Large intestine (tissue), 12 donors: ENCODE measurements at places on chromosomes 6 and 20. TPM values are rescaled to one million over a fixed set of nuclear protein-coding genes. Genes with fewer than 3 reads are reported as not detected.

Gene ZNFX1
- polyA plus RNA-seq = 16.4 TPM

- H3K4me3 ChIP-seq = no peak overlapping the region
- H3K36me3 ChIP-seq = no peaks in the 10 kb centered on the region
- no peaks in the 10 kb centered on the region for H3K27me3 ChIP-seq
- H3K27ac ChIP-seq = no peak overlapping the region
Observed at GRCh38 chr6:156350337-156350736, 426.8 kb upstream of the ARID1B start.

GRCh38 chr6:152984513-152984872, 1.7 kb upstream of the FBXO5 start:
- DNase-seq = no peak
- H3K4me1 ChIP-seq = peaks cover 5% of the 10 kb centered on the region
- H3K4me3 ChIP-seq = peak overlapping the region; percentile 65
- H3K36me3 ChIP-seq = no peaks in the 10 kb centered on the region

DNA sequence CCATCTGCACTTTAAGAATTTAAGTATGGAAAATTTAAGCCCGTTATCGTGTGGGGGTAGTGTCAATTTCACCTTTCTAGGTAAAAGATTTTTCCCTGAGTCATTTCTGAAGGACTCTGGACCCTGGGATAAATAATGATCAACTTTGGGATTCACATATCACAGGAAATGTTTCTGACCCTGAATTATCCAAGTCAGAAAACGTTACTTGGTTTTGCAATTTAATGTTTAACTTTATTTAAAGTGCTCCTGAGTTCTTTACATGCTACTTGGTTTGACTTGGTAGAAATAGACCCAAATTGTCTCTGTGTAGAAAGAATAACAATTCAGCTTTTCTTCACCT, 1.5 kb upstream of the SLC17A3 start:
- no peaks in the 10 kb centered on the region for H3K36me3 ChIP-seq
- no peak overlapping the region for H3K4me3 ChIP-seq
- H3K27me3 ChIP-seq = no peaks in the 10 kb centered on the region
- no peak overlapping the region for H3K27ac ChIP-seq
- DNase-seq = no peak
- peaks cover 4% of the 10 kb centered on the region for H3K4me1 ChIP-seq

GRCh38 chr20:40160097-40160550, 528.9 kb downstream of the MAFB start:
- peak; percentile 11 for DNase-seq
- H3K4me3 ChIP-seq = no peak overlapping the region
- no peaks in the 10 kb centered on the region for H3K27me3 ChIP-seq
- H3K27ac ChIP-seq = no peak overlapping the region

GRCh38 chr6:143544011-143544696, 32.6 kb upstream of the FUCA2 start:
- H3K36me3 ChIP-seq = no peaks in the 10 kb centered on the region
- DNase-seq = peak; percentile 61
- H3K27ac ChIP-seq = peak overlapping the region; percentile 93

GRCh38 chr6:52152711-52153160, 33.4 kb upstream of the IL17A start:
- H3K27ac ChIP-seq = no peak overlapping the region
- peak; percentile 20 for DNase-seq
- H3K27me3 ChIP-seq = no peaks in the 10 kb centered on the region
- no peak overlapping the region for H3K4me3 ChIP-seq

Gene ENPP5
- 4.7 TPM for polyA plus RNA-seq

DNA sequence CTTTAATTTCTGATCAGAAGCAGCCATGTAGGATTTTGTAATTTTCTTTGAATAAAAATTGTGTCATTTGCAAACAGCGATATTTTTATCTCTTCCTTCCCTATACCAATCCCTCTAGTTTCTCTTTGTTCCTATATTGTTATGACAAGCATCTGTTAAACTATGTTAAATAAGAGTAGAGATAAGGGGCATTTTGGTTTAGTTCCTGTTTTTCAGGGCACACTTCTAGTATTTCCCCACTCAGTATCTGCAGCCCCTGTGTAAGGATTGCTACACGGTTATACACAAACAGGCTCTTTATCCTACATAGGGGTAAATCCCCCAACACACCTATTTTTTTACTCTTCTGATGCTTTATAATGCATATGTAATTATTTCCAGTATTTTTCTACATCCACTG, 42.1 kb downstream of the TRERF1 start:
- no peak for DNase-seq
- H3K27me3 ChIP-seq = no peaks in the 10 kb centered on the region
- H3K27ac ChIP-seq = no peak overlapping the region
- no peak overlapping the region for H3K4me3 ChIP-seq

Gene KHDC1
- polyA plus RNA-seq = 4.2 TPM

Gene MUCL3
- polyA plus RNA-seq = 0.04 TPM

- no peaks in the 10 kb centered on the region for H3K27me3 ChIP-seq
- H3K27ac ChIP-seq = no peak overlapping the region
- DNase-seq = peak; percentile 42
- no peak overlapping the region for H3K4me3 ChIP-seq
- H3K4me1 ChIP-seq = no peaks in the 10 kb centered on the region
- peaks cover 11% of the 10 kb centered on the region for H3K36me3 ChIP-seq
Observed at GRCh38 chr20:35883778-35884540, 70.3 kb downstream of the SCAND1 start.

Gene TULP1
- 1.2 TPM for polyA plus RNA-seq

Gene FOXC1
- polyA plus RNA-seq = 0.48 TPM

DNA sequence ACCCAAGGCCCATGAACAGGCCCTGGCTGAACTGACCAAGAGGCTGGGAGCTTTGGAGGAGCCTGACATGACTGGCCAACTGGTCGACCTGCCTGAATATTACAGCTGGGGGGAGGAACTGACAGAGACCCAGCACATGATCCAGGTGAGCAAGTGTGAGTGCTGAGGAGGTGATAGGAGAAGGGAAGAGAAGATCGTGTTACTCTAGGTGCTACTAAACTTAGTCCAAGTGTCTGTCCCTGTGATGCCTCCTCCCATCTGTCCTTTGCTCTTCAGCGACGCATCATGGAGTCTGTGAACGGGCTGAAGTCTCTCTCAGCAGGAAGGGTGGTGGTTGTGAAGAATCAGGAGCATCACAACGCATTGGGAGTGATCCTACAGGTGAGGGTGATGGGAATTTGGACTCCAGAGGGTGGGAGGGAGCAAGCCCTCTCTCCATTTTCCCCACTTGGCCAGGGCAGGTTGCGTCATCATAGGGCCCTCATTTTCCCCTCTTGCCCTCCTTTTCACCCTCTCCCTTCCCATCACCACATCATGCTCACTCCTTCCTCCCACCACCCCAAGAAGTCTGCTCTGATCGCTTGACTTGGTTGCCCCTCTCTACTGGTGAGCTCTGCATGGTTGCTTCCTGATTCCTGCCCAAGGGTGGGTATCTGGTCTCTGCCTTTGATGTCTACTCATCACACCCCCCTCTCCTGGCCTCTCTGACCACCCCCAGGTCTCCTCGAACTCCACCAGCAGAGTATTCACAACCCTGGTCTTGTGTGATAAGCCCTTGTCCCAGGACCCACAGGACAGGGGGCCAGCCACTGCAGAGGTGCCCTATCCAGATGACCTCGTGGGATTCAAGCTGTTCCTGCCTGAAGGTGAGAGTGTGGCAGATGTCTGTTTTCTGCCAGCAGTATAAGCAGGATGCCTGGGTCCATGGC, 4.7 kb downstream of the DXO start:
- H3K4me3 ChIP-seq = no peak overlapping the region
- no peak overlapping the region for H3K27ac ChIP-seq
- H3K4me1 ChIP-seq = peaks cover 11% of the 10 kb centered on the region
- H3K27me3 ChIP-seq = no peaks in the 10 kb centered on the region

GRCh38 chr20:35311409-35311808, 19.2 kb upstream of the FAM83C start:
- H3K27me3 ChIP-seq = no peaks in the 10 kb centered on the region
- H3K27ac ChIP-seq = no peak overlapping the region
- peaks cover 9% of the 10 kb centered on the region for H3K36me3 ChIP-seq
- H3K4me3 ChIP-seq = no peak overlapping the region
- H3K4me1 ChIP-seq = peaks cover 19% of the 10 kb centered on the region

DNA sequence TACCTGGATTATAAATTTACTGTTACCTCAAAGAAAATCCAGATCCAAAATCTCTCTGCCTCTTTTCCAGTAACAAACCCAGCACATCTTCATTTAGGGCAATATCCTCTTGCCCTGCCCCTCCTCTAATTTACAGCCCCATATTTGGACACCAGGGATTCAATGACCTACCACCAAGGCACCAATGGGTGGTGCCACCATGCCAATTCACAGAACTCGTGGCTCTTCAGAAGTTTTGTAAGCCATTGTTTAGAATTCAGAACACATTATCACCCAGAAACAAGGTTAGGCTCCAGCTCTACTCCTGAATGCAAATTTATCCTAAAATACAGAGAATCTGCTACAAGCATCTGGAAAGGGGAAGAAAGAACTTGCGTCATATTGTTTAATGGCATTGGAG, 67.8 kb upstream of the SASH1 start:
- H3K4me3 ChIP-seq = no peak overlapping the region
- no peaks in the 10 kb centered on the region for H3K27me3 ChIP-seq
- H3K36me3 ChIP-seq = no peaks in the 10 kb centered on the region
- H3K27ac ChIP-seq = no peak overlapping the region
- no peaks in the 10 kb centered on the region for H3K4me1 ChIP-seq
- DNase-seq = no peak

- peak overlapping the region; percentile 81 for H3K4me3 ChIP-seq
- no peak overlapping the region for H3K27ac ChIP-seq
- peaks cover 40% of the 10 kb centered on the region for H3K36me3 ChIP-seq
- H3K27me3 ChIP-seq = no peaks in the 10 kb centered on the region
- DNase-seq = no peak
- H3K4me1 ChIP-seq = peaks cover 7% of the 10 kb centered on the region
Observed at GRCh38 chr6:134173366-134173725, 120.9 kb upstream of the SLC2A12 start.

GRCh38 chr6:39339096-39339867, 16.8 kb upstream of the KCNK16 start:
- H3K36me3 ChIP-seq = no peaks in the 10 kb centered on the region
- H3K27ac ChIP-seq = peak overlapping the region; percentile 12
- H3K4me1 ChIP-seq = peaks cover 3% of the 10 kb centered on the region
- no peak for DNase-seq
- H3K27me3 ChIP-seq = no peaks in the 10 kb centered on the region

DNA sequence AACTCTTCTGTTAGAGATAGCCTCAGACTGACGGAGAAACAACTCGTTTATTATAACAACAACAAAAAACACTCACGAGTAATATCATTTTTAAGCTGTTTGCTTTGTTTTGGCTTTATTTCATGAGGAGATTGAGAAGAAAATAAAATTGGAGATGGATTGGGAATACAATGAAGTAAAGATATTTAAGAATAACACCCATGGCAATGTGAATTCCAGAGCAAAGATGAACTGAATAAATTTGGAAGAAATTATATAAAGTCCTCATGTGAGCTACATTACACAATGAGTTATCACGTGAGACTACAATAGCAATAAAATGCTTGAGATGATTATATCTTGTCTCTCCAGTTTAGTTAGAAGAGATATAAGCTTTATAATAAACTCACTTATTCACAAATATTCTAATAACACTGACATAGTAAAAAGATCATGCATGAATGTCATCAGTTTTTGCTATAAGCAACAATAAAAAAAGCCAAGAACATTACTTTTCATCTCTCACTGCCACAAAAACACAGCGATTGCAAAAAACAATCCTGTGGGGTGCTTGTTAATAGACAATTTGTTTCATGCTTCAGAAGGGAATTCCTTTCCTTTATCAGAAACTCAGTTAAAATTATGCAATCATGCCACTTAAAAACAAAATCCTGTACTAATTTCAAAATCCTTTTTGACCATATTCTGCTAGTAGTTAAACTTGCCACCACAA, 696.7 kb upstream of the MARCKS start:
- no peaks in the 10 kb centered on the region for H3K27me3 ChIP-seq
- H3K4me1 ChIP-seq = no peaks in the 10 kb centered on the region
- no peaks in the 10 kb centered on the region for H3K36me3 ChIP-seq
- no peak overlapping the region for H3K4me3 ChIP-seq
- no peak for DNase-seq

Gene TAAR6
- not detected for polyA plus RNA-seq

DNA sequence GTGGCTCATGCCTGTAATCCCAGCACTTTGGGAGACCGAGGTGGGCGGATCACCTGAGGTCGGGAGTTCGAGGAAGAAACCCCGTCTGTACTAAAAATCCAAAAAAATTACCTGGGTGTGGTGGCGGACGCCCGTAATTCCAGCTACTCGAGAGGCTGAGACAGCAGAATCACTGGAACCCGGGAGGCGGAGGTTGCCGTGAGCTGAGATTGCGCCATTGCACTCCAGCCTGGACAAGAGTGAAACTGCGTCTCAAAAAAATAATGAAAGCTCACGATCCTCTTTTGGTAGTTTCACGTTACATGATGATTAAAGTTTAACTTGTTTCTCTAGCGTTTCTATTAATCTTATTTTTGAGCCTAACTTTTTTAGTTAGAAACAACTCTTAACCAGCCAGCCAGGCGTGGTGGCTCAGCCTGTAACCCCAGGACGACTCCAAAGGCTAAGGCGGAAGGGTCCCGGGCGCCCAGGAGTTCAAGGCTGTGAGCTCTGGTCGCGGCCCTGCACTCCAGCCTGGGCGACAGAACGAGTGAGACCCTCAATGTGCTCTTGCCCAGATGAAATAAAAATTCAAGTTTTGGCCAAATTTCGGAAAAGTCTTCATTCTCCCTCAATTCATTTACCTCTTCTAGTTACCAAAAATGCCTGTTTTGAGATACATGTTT, 1.2 kb upstream of the WRNIP1 start:
- H3K4me3 ChIP-seq = peak overlapping the region; percentile 77
- H3K36me3 ChIP-seq = peaks cover 2% of the 10 kb centered on the region
- no peak for DNase-seq
- peaks cover 4% of the 10 kb centered on the region for H3K4me1 ChIP-seq
- peak overlapping the region; percentile 92 for H3K27ac ChIP-seq

Gene C6orf15
- not detected for polyA plus RNA-seq

- no peak overlapping the region for H3K27ac ChIP-seq
- peak; percentile 34 for DNase-seq
- H3K27me3 ChIP-seq = no peaks in the 10 kb centered on the region
- no peaks in the 10 kb centered on the region for H3K36me3 ChIP-seq
Observed at GRCh38 chr6:126148853-126149252, 162.5 kb downstream of the TRMT11 start.

GRCh38 chr6:38524436-38525145, 115.1 kb downstream of the BTBD9 start:
- H3K4me3 ChIP-seq = no peak overlapping the region
- no peak overlapping the region for H3K27ac ChIP-seq
- no peaks in the 10 kb centered on the region for H3K27me3 ChIP-seq
- peaks cover 6% of the 10 kb centered on the region for H3K36me3 ChIP-seq
- H3K4me1 ChIP-seq = no peaks in the 10 kb centered on the region

GRCh38 chr6:32975886-32976285, 7.5 kb downstream of the BRD2 start:
- H3K27ac ChIP-seq = no peak overlapping the region
- H3K27me3 ChIP-seq = no peaks in the 10 kb centered on the region
- peaks cover 80% of the 10 kb centered on the region for H3K36me3 ChIP-seq
- peaks cover 37% of the 10 kb centered on the region for H3K4me1 ChIP-seq
- no peak overlapping the region for H3K4me3 ChIP-seq

- H3K27ac ChIP-seq = no peak overlapping the region
- no peaks in the 10 kb centered on the region for H3K4me1 ChIP-seq
- H3K27me3 ChIP-seq = no peaks in the 10 kb centered on the region
- H3K36me3 ChIP-seq = peaks cover 55% of the 10 kb centered on the region
- DNase-seq = no peak
Observed at GRCh38 chr6:87561017-87561416, 28.8 kb downstream of the RARS2 start.

- peak overlapping the region; percentile 81 for H3K27ac ChIP-seq
- H3K27me3 ChIP-seq = no peaks in the 10 kb centered on the region
- H3K4me1 ChIP-seq = peaks cover 21% of the 10 kb centered on the region
Observed at GRCh38 chr6:139904158-139904533, 529.7 kb upstream of the CITED2 start.

- no peaks in the 10 kb centered on the region for H3K4me1 ChIP-seq
- DNase-seq = no peak
- H3K36me3 ChIP-seq = no peaks in the 10 kb centered on the region
- peaks cover 3% of the 10 kb centered on the region for H3K27me3 ChIP-seq
Observed at GRCh38 chr6:14085176-14085787, 32.3 kb upstream of the CD83 start.
